Stimulated activated CD4-positive, alpha-beta T cell treated with anti-CD3 and anti-CD28 coated beads, Interleukin-4, amount 100 ng/mL, for 4 hours (primary cell): ENCODE measurements at places on chromosomes 7 and 10.

GRCh38 chr10:24272374-24272773, 63.4 kb downstream of the KIAA1217 start:
- no peak for DNase-seq

- DNase-seq, result no peak
These were observed 171.0 kb downstream of the TRIL start for GRCh38 chr7:28787106-28787505.

GRCh38 chr10:70274643-70275042, 9.2 kb downstream of the NPFFR1 start:
- no peak for DNase-seq

GRCh38 chr10:47453141-47454007, 30.5 kb downstream of the ANXA8 start:
- DNase-seq, result no peak

DNA sequence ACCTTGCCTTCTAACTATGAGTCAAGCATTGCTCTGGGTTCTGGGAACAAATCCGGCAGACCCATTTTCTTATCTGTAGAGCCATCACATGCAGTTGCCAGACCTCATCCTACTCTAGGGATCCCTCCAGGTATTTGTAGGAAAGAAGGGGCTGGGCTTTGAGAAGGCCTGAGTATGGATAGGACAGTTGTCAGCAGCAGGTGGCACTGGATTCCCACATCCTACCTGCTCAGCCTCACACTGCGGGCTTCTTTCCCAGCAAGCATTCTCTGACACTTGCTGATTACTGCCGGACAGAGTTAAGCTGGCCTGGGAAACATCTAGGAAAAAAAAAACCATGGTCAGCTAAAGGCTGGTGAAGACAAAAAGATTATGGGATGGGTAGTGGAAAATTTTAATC, 224.1 kb downstream of the CCSER2 start:
- no peak for DNase-seq

DNA sequence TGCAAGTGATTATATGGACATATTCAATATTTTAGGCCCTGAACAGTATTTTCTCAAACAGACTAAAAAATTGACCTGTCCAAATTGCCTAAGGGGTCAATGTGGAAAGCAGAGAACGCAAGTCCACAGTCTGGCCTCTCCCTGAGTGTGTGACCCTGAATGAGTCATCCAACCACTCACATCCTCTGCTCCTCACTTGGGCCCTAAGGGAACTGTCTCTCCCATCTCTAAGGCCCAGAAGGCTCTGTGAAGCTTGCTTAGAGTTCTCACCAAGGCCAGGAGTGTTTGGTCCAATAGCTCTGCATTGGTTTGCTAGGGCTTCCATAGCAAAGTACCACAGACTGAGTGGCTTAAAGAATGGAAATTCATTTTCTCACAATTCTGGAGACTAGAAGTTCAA, 155.1 kb downstream of the LSM5 start:
- DNase-seq, result no peak
